ENCODE measurements at places on chromosomes 11 and 22. TPM values are rescaled to one million over a fixed set of nuclear protein-coding genes. Genes with fewer than 3 reads are reported as not detected.

CALCB gene
- 0.07 TPM for total RNA-seq

TPBGL gene
- total RNA-seq, result 0.07 TPM

TYR gene
- not detected for total RNA-seq

APOL4 gene
- 0.53 TPM for total RNA-seq

SNX32 gene
- 0.79 TPM for total RNA-seq

SEC14L6 gene
- not detected for total RNA-seq

PNPLA3 gene
- 2.8 TPM for total RNA-seq

TMPRSS13 gene
- not detected for total RNA-seq
